ENCODE measurements at places on chromosomes 7 and 10.
A peak's percentile ranks its signal among the peaks of the same experiment; 100 is the strongest.

GRCh38 chr10:3887404-3887803 lies 102.4 kb upstream of the KLF6 start:
- DNase-seq: no peak
- peak overlapping the region; percentile 10 for H3K4me3 ChIP-seq
- no peaks in the 10 kb centered on the region for H3K27me3 ChIP-seq
- H3K36me3 ChIP-seq: no peaks in the 10 kb centered on the region
- peak overlapping the region; percentile 76 for H3K27ac ChIP-seq

DNA sequence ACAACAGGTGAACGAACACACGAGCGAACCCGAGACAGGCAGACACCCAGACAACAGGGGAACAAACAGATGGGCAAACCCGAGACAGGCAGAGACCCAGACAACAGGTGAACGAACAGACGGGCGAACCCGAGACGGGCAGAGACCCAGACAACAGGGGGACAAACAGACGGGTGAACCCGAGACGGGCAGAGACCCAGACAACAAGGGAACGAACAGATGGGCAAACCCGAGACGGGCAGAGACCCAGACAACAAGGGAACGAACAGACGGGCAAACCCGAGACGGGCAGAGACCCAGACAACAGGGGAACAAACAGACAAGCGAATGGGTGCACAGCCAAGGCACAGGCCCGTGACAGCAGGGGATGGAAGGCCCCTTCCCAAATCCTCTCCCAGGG lies 264.7 kb downstream of the ELFN1 start:
- no peaks in the 10 kb centered on the region for H3K4me1 ChIP-seq
- H3K27me3 ChIP-seq: no peaks in the 10 kb centered on the region
- no peaks in the 10 kb centered on the region for H3K36me3 ChIP-seq
- DNase-seq: no peak
- no peak overlapping the region for H3K4me3 ChIP-seq

GRCh38 chr10:51530541-51530940 lies 168.9 kb downstream of the CSTF2T start:
- no peaks in the 10 kb centered on the region for H3K36me3 ChIP-seq
- H3K27me3 ChIP-seq: no peaks in the 10 kb centered on the region
- no peaks in the 10 kb centered on the region for H3K4me1 ChIP-seq
- no peak overlapping the region for H3K27ac ChIP-seq
- peak; percentile 24 for DNase-seq

GRCh38 chr7:30347226-30348082 lies 63.1 kb downstream of the ZNRF2 start:
- no peak overlapping the region for H3K27ac ChIP-seq
- H3K4me1 ChIP-seq: peaks cover 28% of the 10 kb centered on the region
- DNase-seq: no peak
- H3K4me3 ChIP-seq: no peak overlapping the region
- no peaks in the 10 kb centered on the region for H3K36me3 ChIP-seq

DNA sequence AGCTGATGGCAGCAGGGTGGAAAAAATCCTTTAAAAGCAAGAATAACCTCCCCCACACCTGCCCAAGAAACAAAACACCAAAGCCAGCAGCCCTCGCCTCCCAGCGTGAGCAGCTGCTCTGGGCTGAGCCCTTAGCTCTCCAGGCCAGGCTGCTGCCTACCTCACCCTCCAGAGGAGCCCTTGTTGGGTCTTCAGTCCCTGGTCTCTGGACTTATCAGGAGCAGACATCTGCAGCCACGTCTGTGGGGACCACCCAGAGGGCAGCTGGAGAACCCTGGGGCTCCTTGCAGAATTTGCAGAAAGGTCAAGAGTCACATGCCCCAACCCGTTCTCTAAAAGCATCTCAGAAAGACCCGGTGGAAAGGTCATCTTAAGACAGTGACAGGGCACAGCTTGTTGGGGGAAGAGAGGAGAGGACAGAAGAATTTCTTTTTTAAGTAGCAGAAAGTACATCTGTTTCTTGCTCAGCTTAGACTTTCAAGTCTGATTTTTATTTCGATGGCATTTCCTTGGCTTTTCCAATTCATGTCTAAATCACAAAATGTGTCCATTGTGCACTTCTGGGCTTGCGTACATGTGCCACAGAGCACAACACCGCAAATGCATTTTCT lies 425.7 kb upstream of the NFE2L3 start:
- no peaks in the 10 kb centered on the region for H3K4me1 ChIP-seq
- H3K36me3 ChIP-seq: no peaks in the 10 kb centered on the region
- no peak for DNase-seq
- H3K27ac ChIP-seq: no peak overlapping the region

DNA sequence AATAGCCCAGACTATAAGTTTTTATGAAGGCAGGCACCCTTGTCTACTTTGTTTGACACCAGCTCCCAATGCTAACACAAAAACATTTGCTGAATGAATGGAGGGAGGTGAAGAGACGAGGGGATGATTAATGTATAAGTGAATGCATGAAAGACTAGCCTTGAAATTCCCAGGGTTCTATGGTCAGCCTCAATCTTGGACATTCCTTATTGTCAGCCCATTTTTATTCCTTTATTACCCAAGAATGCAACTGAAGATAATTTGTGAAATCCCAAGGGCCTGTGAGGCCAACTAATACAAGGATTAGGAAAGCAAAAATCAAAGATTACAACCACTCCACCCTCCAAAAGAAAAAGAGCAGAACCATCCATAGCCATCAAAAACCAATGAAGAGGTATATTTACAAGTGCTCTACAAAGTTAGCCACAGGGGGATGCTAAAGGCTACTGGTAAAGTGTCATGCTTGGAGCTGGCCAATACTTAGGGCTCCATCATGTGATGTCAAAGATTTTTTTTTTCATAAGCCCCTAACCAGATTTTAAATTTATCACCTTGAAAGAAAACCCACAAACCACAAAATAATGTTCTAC lies 40.0 kb upstream of the ASAH2 start:
- H3K36me3 ChIP-seq: no peaks in the 10 kb centered on the region
- H3K27me3 ChIP-seq: no peaks in the 10 kb centered on the region
- H3K27ac ChIP-seq: no peak overlapping the region
- DNase-seq: no peak

DNA sequence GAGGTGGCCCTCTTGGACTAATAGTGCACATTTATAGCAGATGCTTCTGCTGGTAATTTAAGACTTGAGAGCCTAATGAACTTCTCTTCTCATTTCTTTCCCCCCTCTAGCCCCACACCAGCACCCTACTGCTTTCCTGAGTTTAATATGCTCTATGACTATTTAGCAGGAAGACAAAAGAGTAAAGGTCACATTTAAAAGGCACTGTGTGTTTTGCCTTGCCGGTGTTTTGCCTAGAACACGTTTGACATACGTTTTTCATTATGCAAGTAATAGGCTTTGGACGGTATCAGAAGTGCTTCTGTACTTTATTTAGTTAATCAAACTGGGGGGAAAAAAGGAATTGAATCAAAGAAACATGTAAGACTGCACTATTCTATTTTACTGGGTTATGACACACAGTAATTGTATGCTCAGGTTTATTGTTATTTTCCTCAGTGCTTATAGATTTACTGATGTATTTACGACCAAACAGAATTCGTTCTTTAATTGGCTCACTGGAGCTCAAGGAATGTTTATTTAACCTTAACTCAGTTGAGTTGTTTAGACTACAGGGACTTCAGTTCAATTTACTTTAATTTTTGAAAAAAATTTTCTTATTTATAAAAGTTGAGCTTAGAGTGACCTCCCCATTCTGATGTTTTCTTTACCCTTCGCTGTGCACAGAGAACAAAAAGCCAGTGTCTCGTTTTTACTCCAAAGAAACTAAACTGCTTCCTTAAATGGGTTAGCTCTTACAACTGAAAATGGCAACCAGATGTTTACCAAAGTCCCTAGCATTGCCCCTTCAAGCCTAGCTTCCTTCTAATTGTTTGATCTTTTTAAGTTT lies 35.4 kb downstream of the CPED1 start:
- no peaks in the 10 kb centered on the region for H3K36me3 ChIP-seq
- peak overlapping the region; percentile 77 for H3K27ac ChIP-seq
- peaks cover 76% of the 10 kb centered on the region for H3K4me1 ChIP-seq
- H3K4me3 ChIP-seq: no peak overlapping the region
- DNase-seq: no peak

GRCh38 chr10:23417254-23417653 lies 21.6 kb upstream of the OTUD1 start:
- DNase-seq: no peak
- H3K27ac ChIP-seq: no peak overlapping the region
- H3K4me3 ChIP-seq: no peak overlapping the region
- no peaks in the 10 kb centered on the region for H3K27me3 ChIP-seq
- no peaks in the 10 kb centered on the region for H3K36me3 ChIP-seq
